Activated CD8-positive, alpha-beta T cell treated with anti-CD3 and anti-CD28 coated beads for 36 hours (primary cell): ENCODE measurements at places on chromosomes 3 and 15. TPM values are rescaled to one million over a fixed set of nuclear protein-coding genes. Genes with fewer than 3 reads are reported as not detected.

The SLC6A6 gene
- total RNA-seq: 43.4 TPM

The TUSC7 gene
- not detected for total RNA-seq

The PLA2G4D gene
- total RNA-seq: not detected

GRCh38 chr15:50676799-50677483, 9.7 kb downstream of the TRPM7 start:
- DNase-seq: no peak
- no peaks in the 10 kb centered on the region for H3K27me3 ChIP-seq
- peaks cover 28% of the 10 kb centered on the region for H3K4me1 ChIP-seq

- H3K4me3 ChIP-seq: no peak overlapping the region
- peaks cover 19% of the 10 kb centered on the region for H3K27me3 ChIP-seq
- no peaks in the 10 kb centered on the region for H3K4me1 ChIP-seq
- no peaks in the 10 kb centered on the region for H3K36me3 ChIP-seq
- no peak for DNase-seq
Measured at GRCh38 chr3:160746976-160747375, 9.1 kb upstream of the PPM1L start.

GRCh38 chr3:183330881-183331280, 77.8 kb downstream of the B3GNT5 start:
- no peak overlapping the region for H3K27ac ChIP-seq
- DNase-seq: no peak
- H3K27me3 ChIP-seq: no peaks in the 10 kb centered on the region
- H3K4me3 ChIP-seq: no peak overlapping the region
- peaks cover 28% of the 10 kb centered on the region for H3K4me1 ChIP-seq
- H3K36me3 ChIP-seq: no peaks in the 10 kb centered on the region

GRCh38 chr3:88321363-88322050, 171.7 kb downstream of the C3orf38 start:
- H3K4me1 ChIP-seq: no peaks in the 10 kb centered on the region
- no peak for DNase-seq
- no peak overlapping the region for H3K4me3 ChIP-seq

- no peak for DNase-seq
- H3K27me3 ChIP-seq: no peaks in the 10 kb centered on the region
- H3K4me3 ChIP-seq: no peak overlapping the region
Measured at GRCh38 chr3:31312400-31312799, 220.3 kb upstream of the STT3B start.
